ENCODE measurements at places on chromosomes 2 and 18.

- DNase-seq = no peak
Observed at GRCh38 chr2:200383380-200384110, 77.1 kb downstream of the SPATS2L start.

- DNase-seq = no peak
Observed at GRCh38 chr2:232632229-232632903, 1.0 kb upstream of the EFHD1 start.

GRCh38 chr18:49368876-49369440, 91.5 kb downstream of the DYM start:
- DNase-seq = no peak

- no peak for DNase-seq
Observed at GRCh38 chr2:45002686-45003085, 6.6 kb downstream of the SIX2 start.

DNA sequence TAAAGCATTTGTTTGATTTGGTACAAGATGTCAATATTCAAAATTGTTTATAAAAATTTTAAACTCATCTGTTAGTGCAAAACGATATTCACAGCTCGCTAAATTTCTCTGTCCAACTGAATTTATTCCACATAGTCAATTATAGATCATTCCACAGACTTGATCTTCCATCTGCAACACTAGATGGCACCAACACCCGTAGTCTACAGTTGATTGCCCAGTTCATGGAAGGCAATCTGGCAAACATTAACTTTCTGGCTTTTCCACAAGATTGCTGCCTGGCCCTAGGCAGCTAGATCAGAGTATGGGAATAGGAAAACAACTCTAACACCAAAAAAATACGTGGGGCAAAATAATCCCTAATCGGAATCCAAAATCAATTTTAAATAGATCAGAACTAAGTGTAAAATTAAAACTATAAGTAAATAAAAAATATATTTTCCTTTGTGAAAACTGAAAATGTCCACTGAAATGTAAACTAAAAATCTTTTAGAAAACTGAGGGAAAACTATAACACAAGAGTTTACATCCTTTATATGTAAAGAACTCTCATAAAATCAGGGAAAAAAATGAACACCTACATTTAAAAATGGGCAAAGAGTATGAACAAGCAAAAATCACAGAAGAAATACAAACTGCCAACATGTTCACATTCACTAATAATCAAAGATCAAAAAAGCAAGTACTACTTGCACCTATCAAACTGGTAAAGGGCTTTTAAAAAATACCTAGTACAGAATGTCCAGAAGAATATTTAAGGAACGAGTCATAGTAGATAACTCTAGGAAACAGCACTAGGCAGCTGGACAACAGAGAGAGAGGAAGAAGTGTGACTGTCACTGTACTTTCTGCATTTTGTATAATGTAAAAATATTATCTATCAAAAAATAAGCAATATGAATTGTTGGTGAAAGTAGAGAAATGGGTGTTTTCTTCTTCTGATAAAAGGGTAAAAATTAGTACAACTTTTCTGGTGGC, 35.0 kb downstream of the RTN4 start:
- DNase-seq = no peak

- DNase-seq = no peak
Observed at GRCh38 chr2:130744287-130745117, 10.8 kb upstream of the AMER3 start.

DNA sequence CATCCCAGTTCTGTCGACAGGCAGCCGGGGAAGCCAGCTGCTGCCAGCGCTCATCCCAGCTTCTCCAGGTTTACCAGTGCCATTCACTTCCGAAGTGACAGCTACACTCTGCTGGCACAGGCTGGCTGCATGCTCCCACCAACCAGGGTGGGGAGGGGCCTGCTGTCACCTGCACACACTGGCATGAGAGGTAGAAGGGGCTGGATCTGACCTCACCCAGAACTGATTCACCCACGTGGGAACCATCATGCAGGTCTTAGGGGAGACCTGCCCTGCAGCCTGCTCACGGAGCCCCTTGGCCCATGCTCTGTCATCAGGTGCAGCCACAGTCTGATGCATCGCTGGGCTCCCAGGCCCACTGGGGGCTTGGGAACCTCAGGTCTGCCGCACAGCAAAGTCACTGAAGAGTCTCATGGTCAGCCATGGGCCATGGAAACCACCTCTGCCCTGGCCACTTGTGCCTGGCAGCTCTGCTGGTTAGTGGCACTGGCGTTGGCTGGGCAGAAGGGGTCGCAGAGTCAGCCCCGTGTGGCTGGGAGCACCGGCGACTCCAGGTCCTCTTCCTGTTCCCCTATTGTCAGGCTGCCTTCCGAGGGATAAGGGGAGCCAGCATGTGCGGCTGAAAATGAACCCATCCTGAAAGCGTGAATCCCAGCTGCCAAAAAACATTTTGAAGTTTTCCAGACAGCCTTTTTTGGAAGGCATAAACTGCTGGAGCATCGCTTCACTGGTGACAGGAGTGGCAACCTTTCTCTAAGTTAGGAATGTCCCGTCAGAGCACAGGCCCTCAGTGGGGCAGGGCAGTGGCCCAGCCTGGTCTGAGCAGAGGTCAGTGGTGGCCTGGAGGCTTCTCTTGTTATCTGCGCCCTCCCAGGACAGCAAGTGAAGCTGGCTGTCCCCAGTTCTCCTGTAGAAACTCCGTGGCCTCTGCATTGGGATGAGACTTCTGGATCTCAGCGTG, 157.8 kb downstream of the SEPTIN10 start:
- DNase-seq = no peak

DNA sequence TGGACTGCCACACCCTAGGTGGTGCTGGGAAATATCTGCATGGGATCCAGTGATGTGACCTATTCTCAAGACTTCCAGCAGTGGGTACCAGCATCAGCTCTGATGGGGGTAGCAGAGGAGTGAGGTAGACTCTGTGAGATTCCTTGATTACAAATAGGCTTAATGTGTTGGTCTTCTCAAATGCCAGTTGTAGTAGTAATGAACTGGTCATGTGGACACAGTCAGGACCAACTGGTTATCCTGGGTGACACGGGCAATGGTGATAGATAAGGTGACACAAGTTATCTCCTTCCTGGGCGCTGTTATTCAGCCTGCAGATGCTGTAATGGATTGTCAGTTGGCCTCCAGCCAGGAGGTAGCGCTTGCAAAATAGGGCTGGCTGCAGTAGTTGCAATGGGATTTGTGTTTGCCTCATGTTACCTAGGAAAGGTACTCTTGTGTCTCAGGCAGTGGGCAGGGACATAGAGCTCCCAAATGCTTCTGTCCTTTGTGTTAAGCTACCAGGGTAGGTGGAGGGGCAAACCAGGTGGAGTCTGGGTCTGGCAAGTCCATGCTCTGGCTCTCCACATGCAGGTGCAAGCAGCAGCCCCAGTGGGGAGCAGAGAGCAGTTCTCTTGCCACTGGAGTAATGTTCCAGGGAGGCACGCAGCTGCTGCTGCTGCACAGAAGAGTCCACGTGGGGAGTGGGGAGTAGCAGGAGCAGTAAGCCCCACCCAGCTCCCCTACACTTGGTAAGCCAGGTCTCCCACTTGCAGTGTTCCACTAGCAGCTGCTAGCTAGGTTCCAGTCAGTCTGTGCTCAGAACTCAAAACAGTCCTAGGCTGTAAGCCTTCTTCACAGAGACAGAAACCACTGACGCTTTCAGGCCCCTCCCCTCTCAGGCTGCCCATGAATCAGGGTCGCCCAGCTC, 505.4 kb upstream of the DDX18 start:
- no peak for DNase-seq

DNA sequence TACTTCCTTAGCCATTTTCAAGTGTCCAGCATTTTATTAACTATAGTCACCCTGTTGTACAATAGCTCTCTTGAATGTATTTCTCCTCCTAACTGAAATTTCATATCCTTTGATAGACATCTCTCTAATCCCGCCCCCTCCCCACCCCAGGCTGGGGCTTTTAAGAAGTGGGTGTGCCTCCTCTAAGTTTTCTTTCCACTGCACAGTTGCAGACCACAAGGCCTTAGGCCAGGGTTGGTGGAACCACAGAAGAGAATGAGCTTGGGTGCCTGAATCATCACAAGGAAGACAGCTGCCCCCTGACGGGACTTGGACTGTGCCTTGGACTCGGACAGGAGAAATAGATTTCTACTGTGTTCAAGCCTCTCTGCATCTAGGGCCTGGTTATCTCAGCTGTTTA, 193.4 kb downstream of the HAUS1 start:
- no peak for DNase-seq
